ENCODE measurements at places on chromosomes 12 and 14. TPM values are rescaled to one million over a fixed set of nuclear protein-coding genes. Genes with fewer than 3 reads are reported as not detected.

Gene SOX5
- total RNA-seq: 2.4 TPM

GRCh38 chr14:99423434-99423833, 57.2 kb downstream of the SETD3 start:
- DNase-seq: no peak

Gene WBP11
- 20.3 TPM for total RNA-seq

- DNase-seq: peak; percentile 39
Measured at GRCh38 chr12:5428332-5429221, 3.3 kb upstream of the NTF3 start.

GRCh38 chr14:100450049-100450448, 126.9 kb downstream of the SLC25A47 start:
- DNase-seq: no peak

Gene NINJ2
- not detected for total RNA-seq

Data from LHCN-M2 (cell line).